Stimulated activated CD8-positive, alpha-beta memory T cell treated with anti-CD3 and anti-CD28 coated beads, Interleukin-15, amount 100 ng/mL, for 48 hours (primary cell): ENCODE measurements at places on chromosomes 7 and 10.

DNA sequence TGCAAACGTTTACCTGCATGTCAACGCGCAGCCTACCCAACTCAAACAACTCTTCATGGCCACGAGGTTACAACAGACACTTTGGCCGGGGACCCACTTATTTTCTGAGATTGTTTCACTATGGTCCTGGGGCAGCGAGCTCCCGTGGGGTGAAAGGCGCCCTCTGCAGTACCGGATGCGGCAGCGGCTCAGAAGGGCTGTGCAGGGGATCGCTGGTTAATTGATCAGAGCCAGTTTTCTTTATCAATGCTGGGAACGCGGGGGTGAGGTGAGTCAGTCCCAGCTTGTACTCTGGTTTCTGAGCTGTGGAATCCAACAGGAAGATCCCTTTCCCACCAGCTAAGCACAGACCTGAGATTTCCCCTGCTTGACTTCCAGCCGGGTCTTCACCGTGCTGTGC, 366.5 kb upstream of the KLF6 start:
- DNase-seq = no peak

GRCh38 chr7:7125963-7126362, 56.4 kb upstream of the C1GALT1 start:
- no peak for DNase-seq

DNA sequence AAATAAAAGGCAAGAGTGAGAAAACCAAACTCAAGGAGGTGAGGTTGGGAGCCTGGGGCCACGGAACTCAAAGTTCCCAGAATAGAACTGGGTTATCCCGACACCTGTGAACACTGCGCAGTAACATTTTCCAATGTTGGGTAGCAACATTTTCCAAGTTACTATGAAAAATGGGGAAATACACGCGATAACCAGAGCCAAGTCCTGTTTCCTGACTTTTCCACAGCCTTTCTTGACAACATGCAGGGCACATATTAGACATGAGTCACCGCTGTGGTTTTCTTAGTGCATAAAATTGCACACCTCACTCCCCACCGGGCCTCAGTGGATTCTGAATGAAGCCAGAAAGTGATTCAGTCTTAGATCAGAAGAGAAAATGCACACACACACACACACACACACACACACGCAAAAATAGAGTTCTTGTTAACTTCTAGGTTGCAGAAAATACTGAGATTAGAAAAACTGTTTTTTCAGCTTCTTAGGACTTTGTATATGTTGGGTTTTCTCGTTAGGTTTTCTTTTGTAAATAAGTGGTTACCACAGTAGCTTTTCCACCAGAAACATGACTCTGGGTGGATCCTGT, 70.0 kb downstream of the CAMK1D start:
- DNase-seq = peak; percentile 64

- no peak for DNase-seq
Observed at GRCh38 chr10:73287441-73287840, 35.0 kb upstream of the MRPS16 start.
